Neuronal stem cell (in vitro differentiated cells): ENCODE measurements at places on chromosomes 11 and 22.

- peaks cover 9% of the 10 kb centered on the region for H3K36me3 ChIP-seq
- no peak overlapping the region for H3K4me3 ChIP-seq
- no peak for DNase-seq
- H3K27me3 ChIP-seq = no peaks in the 10 kb centered on the region
- H3K4me1 ChIP-seq = no peaks in the 10 kb centered on the region
These were observed 8.3 kb upstream of the RCE1 start for GRCh38 chr11:66834943-66835342.

- H3K36me3 ChIP-seq = no peaks in the 10 kb centered on the region
- no peak overlapping the region for H3K4me3 ChIP-seq
- H3K27ac ChIP-seq = no peak overlapping the region
- no peak for DNase-seq
- no peaks in the 10 kb centered on the region for H3K27me3 ChIP-seq
- no peaks in the 10 kb centered on the region for H3K4me1 ChIP-seq
These were observed 550.3 kb downstream of the FAM181B start for GRCh38 chr11:82183346-82183745.

DNA sequence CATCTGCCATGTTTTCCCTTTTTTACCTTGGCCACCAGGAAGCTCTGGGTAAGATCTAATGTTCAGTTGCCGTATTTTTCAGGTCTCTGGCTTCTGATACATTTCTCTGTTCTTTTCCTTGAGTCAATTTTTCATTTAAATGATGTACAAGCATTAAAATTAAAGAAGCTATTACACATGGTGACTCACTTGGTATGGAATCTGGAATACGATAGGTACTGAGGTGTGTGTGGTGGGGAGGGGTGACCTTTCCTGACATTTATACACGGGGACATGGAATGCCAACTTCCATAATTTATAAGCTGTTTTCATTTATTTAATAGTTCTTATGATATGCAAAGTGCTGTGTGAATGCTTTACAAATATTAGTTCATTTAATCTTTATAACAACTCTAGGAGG, 47.8 kb upstream of the ALX4 start:
- H3K4me3 ChIP-seq = no peak overlapping the region
- H3K27me3 ChIP-seq = no peaks in the 10 kb centered on the region

DNA sequence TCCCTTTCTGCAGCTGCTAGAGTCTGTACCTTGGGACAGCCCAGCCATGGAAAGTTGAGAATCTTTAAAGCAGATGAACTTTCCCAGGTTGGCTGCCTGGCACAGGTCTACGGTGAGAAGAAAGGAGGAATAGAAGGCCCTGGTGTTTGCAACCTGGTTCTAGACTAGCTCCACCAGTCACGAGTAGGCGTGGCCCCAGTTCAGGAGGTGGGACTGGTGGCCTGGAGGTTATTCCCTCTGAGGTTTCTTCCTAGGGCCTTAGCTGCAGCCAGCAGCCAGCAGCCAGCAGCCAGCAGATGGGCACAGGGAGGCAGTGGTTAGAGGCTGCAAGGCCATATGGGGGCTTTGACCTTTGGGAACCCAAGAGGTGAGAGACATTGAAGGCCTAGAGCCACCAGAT, 40.9 kb downstream of the PRDM11 start:
- H3K27me3 ChIP-seq = no peaks in the 10 kb centered on the region
- H3K27ac ChIP-seq = no peak overlapping the region
- H3K4me3 ChIP-seq = no peak overlapping the region
- H3K36me3 ChIP-seq = peaks cover 34% of the 10 kb centered on the region
- no peaks in the 10 kb centered on the region for H3K4me1 ChIP-seq
- DNase-seq = no peak

GRCh38 chr11:128405714-128406662, 181.4 kb downstream of the ETS1 start:
- H3K27ac ChIP-seq = no peak overlapping the region
- no peak overlapping the region for H3K4me3 ChIP-seq
- no peaks in the 10 kb centered on the region for H3K36me3 ChIP-seq
- DNase-seq = no peak

DNA sequence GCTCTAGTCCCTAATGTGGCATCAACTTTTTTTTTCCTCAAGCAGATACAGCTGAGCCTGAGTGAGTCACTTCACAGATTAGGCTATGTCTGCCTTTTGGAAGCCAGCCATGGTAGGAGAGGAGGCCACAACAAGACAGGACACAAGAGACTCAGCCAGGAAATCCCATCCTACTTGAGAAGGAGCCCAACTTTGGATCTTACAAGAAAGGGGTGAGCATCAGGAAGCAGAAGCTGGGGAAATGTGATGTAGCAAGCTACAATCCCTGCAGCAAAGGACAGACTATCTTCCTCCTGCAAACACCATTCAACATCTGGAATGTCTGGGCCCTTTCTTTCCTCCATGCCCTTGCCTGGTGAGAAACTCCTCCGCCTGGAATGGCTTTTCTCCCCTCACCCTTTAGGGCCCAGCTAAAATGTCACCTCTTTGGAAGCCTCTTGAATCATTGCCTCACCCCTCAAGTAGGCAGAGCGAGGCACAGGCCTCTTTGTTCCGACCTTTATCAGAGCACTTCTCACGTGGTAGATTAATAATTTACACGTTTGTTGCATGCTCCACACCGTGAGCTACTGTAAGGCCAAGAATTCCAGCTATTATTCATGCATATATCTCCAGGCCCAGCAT, 156.4 kb upstream of the PITPNB start:
- DNase-seq = no peak
- H3K36me3 ChIP-seq = peaks cover 1% of the 10 kb centered on the region
- no peaks in the 10 kb centered on the region for H3K27me3 ChIP-seq
- no peak overlapping the region for H3K4me3 ChIP-seq
- no peaks in the 10 kb centered on the region for H3K4me1 ChIP-seq

DNA sequence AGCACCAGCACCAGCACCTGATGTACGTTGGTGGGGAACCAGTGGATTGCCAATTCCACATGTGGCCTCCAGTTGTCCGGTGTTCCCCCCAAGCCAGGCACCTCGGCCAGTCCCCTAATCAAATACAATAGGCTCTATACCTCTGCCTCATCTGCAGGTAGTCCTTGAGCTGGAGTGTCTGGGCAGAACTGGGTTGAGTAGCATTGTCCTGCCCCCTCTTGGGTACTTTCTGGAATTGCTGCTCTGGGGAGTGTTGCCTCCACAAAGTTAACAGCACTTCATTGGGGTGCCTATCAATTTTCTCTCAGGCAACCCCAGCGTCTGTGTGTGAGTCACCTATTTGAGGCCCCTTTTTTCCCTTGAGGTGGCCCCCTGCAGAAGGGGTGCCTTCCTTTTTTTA, 413.0 kb upstream of the LARGE1 start:
- no peak for DNase-seq
- no peaks in the 10 kb centered on the region for H3K36me3 ChIP-seq
- H3K27me3 ChIP-seq = no peaks in the 10 kb centered on the region
- H3K27ac ChIP-seq = no peak overlapping the region

GRCh38 chr22:17430412-17430811, 61.2 kb downstream of the CECR2 start:
- no peaks in the 10 kb centered on the region for H3K36me3 ChIP-seq
- peaks cover 21% of the 10 kb centered on the region for H3K4me1 ChIP-seq
- H3K4me3 ChIP-seq = no peak overlapping the region
- no peak for DNase-seq
- H3K27me3 ChIP-seq = no peaks in the 10 kb centered on the region

- no peak for DNase-seq
- no peaks in the 10 kb centered on the region for H3K36me3 ChIP-seq
- peaks cover 11% of the 10 kb centered on the region for H3K4me1 ChIP-seq
- H3K27me3 ChIP-seq = no peaks in the 10 kb centered on the region
- no peak overlapping the region for H3K27ac ChIP-seq
These were observed 169.1 kb downstream of the NXPE2 start for GRCh38 chr11:114847306-114847975.

GRCh38 chr22:37982938-37983859, 1.2 kb downstream of the SOX10 start:
- no peak overlapping the region for H3K4me3 ChIP-seq
- peaks cover 32% of the 10 kb centered on the region for H3K4me1 ChIP-seq
- no peak for DNase-seq

GRCh38 chr11:47161134-47161854, 15.4 kb downstream of the ARFGAP2 start:
- H3K4me1 ChIP-seq = no peaks in the 10 kb centered on the region
- peak overlapping the region; percentile 39 for H3K27ac ChIP-seq
- peak; percentile 71 for DNase-seq
- peaks cover 63% of the 10 kb centered on the region for H3K36me3 ChIP-seq
- H3K4me3 ChIP-seq = no peak overlapping the region

- no peak overlapping the region for H3K27ac ChIP-seq
- H3K27me3 ChIP-seq = no peaks in the 10 kb centered on the region
- no peak overlapping the region for H3K4me3 ChIP-seq
- no peak for DNase-seq
- peaks cover 24% of the 10 kb centered on the region for H3K36me3 ChIP-seq
These were observed 6.5 kb downstream of the KREMEN1 start for GRCh38 chr22:29079218-29079901.

DNA sequence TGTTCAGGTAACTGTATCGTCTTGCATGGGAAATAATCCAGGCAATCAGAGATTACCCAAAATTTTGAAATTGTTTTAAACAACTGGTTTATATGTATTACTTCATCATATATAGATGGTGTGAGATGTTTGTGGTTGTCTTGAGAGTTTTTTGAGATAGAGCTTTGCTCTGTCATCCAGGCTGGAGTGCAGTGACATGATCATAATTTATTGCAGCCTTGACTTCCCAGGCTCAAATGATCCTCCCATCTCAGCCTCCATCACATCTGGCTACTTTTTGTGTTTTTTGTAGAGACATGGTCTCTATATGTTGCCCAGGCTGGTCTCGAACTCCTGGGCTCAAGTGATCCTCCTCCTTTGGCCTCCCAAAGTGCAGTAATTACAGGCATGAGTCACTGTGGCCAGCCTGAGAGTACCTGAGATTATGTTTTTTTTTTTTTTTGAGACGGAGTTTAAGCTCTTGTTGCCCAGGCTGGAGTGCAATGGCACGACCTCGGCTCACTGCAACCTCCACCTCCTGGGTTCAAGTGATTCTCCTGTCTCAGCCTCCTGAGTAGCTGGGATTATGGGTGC, 11.5 kb downstream of the CTNND1 start:
- H3K4me3 ChIP-seq = no peak overlapping the region
- H3K27ac ChIP-seq = no peak overlapping the region
- peaks cover 19% of the 10 kb centered on the region for H3K4me1 ChIP-seq
- DNase-seq = no peak

- H3K27ac ChIP-seq = no peak overlapping the region
- peaks cover 7% of the 10 kb centered on the region for H3K4me1 ChIP-seq
- H3K27me3 ChIP-seq = no peaks in the 10 kb centered on the region
- peak; percentile 26 for DNase-seq
- no peak overlapping the region for H3K4me3 ChIP-seq
These were observed 30.3 kb downstream of the VSTM5 start for GRCh38 chr11:93819966-93820695.

- H3K4me3 ChIP-seq = no peak overlapping the region
- no peak for DNase-seq
- H3K27me3 ChIP-seq = no peaks in the 10 kb centered on the region
- H3K4me1 ChIP-seq = no peaks in the 10 kb centered on the region
- H3K36me3 ChIP-seq = no peaks in the 10 kb centered on the region
These were observed 747.8 kb downstream of the BRD1 start for GRCh38 chr22:49079743-49080500.

- peaks cover 61% of the 10 kb centered on the region for H3K4me1 ChIP-seq
- peaks cover 18% of the 10 kb centered on the region for H3K27me3 ChIP-seq
These were observed 5.9 kb downstream of the IGSF9B start for GRCh38 chr11:133950874-133951326.
